Hypothalamus (tissue), 51 donors: ENCODE measurements at places on chromosomes 7 and 10.

GRCh38 chr7:17126413-17127268 is 171.8 kb upstream of the AHR start:
- no peak for DNase-seq

- DNase-seq: no peak
These were observed 14.8 kb downstream of the USP54 start for GRCh38 chr10:73576178-73576889.

- DNase-seq: no peak
These were observed 164.1 kb downstream of the PTEN start for GRCh38 chr10:88027570-88027969.

- DNase-seq: no peak
These were observed 5.0 kb upstream of the STEAP4 start for GRCh38 chr7:88311675-88312036.

DNA sequence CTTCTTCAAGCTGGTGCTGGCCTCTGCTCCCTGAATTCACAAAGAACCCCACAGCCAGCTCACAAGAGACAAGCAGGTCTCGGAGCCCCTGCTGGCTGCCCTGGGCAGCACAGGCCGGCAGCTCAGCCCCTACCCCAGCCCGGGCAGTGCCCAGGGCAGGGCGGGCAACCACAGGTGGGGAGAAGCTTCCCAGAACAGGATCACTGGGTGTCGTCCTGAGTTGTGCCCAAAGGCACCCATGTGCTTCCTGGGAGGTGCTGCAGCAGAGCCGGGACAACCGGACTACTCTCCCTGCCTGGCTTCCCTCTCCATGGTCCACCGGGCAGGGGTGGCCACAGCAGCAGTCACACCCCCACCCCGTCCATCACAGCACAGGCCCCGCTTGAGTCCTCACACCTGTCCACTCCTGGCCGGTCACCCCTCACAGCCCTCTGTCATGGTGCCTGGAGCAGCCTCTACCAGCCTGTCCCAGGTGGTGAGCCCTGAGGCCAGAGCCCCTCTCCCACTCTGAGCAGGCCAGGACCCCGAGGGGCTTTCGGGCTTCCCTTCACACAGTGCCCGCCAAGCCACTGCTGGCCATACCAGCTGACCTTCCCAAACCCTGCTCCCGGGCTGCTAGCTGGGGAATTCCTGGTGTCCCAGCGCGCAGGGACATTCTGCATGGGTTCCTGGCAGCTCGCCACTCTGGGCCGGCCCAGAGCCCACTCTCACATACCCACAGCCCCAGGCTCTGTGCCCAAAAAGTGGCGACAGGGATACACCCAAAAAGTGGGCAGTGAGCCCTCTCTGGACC is 3.1 kb downstream of the RASGEF1A start:
- DNase-seq: no peak

GRCh38 chr10:53387562-53387961 is 615.0 kb upstream of the MBL2 start:
- no peak for DNase-seq

- DNase-seq: no peak
These were observed 85.5 kb downstream of the JCAD start for GRCh38 chr10:29973921-29974320.

- DNase-seq: no peak
These were observed 13.8 kb upstream of the INPP5A start for GRCh38 chr10:132523561-132524442.

DNA sequence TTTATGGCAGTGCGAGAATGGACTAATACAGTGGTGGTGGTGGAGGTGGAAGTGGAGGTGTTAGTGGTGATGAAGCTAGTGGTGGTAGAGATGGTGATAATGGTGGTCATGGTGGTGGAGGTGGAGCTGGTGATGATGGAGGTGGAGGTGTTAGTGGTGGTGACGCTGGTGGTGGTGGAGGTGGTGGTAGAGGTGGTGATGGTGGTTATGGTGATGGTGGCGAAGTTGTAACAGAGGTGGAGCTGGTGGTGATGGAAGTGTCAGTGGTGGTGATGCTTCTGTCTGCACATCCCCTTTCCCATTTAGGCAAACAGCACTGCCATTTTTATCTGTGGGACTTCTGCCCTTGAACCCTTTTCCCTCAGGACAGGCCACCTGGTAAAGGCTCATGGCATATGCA is 7.4 kb upstream of the PTPRN2 start:
- DNase-seq: no peak

DNA sequence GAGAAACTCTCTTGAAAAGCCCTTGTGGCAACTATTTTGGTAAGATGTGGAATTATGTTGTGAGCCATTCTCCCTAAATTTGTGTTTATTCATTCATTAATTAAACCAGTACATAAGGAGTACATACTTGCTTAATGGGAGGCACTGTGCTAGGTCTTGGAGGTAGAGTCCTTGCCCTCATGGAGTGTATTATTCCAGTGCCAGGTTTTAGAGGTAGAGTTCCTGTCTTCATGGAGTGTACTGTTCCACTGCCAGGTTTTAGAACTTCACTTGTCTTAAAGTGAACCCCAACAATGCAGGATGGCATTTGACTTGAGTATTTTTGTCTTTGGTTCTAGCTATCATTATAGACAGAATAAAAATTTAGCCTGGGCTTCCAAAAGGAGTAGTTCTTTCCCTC is 8.8 kb downstream of the MXI1 start:
- no peak for DNase-seq

DNA sequence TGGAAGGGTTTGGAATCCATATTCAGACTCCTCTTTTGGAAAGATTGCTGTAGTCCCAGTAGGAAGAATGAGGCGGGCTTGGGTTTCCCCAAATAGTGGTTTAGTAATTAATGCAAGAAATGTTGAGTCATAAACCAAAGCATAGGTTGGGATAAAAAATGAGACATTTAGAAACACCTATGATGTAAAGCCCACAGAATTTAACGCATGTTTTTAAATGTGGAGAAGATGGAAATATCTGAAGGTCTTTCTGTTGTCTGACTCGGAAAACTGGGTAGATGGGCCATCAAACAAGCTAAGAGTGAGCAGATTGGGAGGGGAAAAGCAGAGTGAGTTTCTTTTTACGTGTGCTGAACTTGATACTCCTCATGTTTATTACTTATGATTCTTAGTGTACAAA is 62.2 kb downstream of the LANCL2 start:
- DNase-seq: no peak

GRCh38 chr10:7666253-7667023 is at the start of gene ITIH5:
TSS of gene ITIH5 (minus strand) at chr10:7666966. CDS start at chr10:7666892, 74 bp downstream.
- no peak for DNase-seq

GRCh38 chr7:27117887-27118491 is 12.6 kb downstream of the HOXA4 start:
- DNase-seq: no peak

- DNase-seq: no peak
These were observed 48.5 kb downstream of the ZNF467 start for GRCh38 chr7:149724661-149725425.

- no peak for DNase-seq
These were observed 42.0 kb downstream of the ZNF467 start for GRCh38 chr7:149731207-149731955.

DNA sequence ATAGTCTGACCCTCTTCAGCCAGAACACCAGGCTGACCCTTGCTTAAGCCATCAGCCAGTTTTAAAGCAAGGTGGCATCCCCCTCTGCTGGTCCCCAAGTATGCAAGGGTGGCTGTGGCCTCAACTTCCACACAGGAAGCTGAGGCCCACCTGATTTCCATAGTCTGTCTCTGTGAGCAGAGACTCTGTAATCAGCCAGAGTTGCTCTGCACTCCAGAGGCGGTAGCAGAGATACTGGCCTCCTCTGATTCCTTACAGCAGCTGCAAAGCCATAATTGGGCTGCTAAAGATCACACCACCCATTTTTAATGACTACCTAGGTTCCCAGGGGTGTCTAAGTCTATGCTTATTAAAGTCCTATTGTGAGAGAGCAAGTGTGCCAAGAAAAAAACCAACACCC is 1.8 kb downstream of the PDAP1 start:
- no peak for DNase-seq
